ENCODE measurements at places on chromosomes 6 and 20.

DNA sequence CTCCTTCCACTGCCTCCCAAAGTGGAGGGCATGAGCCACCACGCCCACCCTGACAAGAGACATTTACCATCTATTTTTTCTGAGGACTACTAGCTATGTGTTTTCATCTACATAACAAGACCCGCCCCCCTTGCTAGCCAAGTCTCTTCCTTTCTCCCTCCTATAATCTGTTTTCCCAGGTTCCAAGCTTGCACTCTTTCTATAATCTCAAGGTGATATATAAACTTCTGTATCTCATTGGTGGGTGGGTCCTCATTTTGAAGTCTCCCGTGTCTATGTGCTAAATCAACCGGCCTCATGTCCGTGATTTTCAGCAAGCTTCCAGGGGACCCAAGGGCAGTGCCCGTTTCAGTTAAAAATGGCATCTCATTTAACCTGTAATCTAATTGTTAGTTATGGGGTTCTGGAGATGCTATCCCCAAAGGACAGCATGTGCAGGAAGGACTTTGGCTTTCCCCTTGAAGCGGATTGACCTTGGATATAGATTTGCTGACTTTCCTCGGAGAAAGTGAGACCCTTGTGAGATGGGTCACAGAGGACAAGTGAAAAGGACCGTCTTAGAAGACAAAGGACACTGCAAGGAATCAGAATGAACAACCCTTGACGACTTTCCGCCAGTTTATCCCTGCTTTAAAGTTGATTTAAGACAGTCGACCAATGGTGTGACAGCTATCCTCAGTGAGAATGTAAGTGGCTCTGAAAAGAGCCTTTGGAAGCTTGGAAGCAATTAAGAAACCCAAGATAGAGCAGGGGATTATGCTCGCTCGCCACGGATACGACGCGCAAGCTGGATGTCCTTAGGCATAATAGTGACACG, 22.4 kb downstream of the OR2B2 start:
- peak overlapping the region; percentile 52 for H3K4me3 ChIP-seq
- no peaks in the 10 kb centered on the region for H3K27me3 ChIP-seq
- peaks cover 6% of the 10 kb centered on the region for H3K4me1 ChIP-seq
- peak overlapping the region; percentile 90 for H3K27ac ChIP-seq
- no peak for DNase-seq

- no peak overlapping the region for H3K27ac ChIP-seq
- no peaks in the 10 kb centered on the region for H3K36me3 ChIP-seq
- H3K4me3 ChIP-seq = no peak overlapping the region
These were observed 214.7 kb downstream of the BCAS1 start for GRCh38 chr20:53855733-53856132.

DNA sequence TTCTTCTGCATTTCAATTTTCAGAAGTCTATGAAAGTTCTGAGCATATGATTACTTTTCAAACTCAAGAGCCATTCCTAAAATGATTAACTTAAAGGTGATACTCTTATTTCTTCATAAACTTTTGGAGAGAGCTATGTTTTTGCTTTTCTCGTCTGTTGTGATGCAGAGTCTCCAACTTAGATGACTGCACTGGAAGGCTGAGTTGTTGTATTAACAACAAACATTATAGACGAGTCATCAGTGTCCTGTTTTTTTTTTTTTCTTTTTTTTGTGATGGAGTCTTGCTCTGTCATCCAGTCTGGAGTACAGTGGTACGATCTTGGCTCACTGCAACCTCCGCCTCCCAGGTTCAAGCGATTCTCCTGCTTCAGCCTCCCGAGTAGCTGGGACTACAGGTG, 101.9 kb downstream of the CD109 start:
- peaks cover 2% of the 10 kb centered on the region for H3K4me1 ChIP-seq
- no peak overlapping the region for H3K27ac ChIP-seq
- H3K27me3 ChIP-seq = no peaks in the 10 kb centered on the region
- H3K36me3 ChIP-seq = peaks cover 27% of the 10 kb centered on the region
- H3K4me3 ChIP-seq = no peak overlapping the region

DNA sequence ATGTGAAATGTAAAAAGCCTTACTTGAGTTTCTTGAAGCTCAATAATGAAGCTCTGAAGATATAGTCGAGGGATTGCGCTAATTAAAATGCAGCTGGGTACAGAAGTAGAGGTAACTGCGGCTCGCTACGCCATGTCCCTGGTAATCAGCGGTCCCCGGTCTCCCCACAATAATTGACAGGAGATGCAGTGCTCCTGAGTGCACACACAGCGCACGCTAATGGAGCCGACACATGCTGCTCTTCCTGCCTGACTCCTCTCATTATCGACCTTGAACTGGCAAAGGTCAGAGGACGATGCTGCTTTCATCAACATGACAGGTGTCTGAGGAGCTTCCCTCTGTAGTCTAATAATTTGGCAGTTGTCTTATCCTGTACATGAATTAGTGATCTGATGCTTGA, 365.9 kb downstream of the RNF144B start:
- no peaks in the 10 kb centered on the region for H3K36me3 ChIP-seq
- peaks cover 17% of the 10 kb centered on the region for H3K27me3 ChIP-seq
- no peak for DNase-seq
- no peak overlapping the region for H3K4me3 ChIP-seq
- H3K27ac ChIP-seq = no peak overlapping the region
- H3K4me1 ChIP-seq = no peaks in the 10 kb centered on the region

GRCh38 chr20:19920381-19921138, 96.6 kb upstream of the NAA20 start:
- no peaks in the 10 kb centered on the region for H3K4me1 ChIP-seq
- H3K27ac ChIP-seq = no peak overlapping the region
- no peak overlapping the region for H3K4me3 ChIP-seq
- no peaks in the 10 kb centered on the region for H3K36me3 ChIP-seq
- DNase-seq = no peak

DNA sequence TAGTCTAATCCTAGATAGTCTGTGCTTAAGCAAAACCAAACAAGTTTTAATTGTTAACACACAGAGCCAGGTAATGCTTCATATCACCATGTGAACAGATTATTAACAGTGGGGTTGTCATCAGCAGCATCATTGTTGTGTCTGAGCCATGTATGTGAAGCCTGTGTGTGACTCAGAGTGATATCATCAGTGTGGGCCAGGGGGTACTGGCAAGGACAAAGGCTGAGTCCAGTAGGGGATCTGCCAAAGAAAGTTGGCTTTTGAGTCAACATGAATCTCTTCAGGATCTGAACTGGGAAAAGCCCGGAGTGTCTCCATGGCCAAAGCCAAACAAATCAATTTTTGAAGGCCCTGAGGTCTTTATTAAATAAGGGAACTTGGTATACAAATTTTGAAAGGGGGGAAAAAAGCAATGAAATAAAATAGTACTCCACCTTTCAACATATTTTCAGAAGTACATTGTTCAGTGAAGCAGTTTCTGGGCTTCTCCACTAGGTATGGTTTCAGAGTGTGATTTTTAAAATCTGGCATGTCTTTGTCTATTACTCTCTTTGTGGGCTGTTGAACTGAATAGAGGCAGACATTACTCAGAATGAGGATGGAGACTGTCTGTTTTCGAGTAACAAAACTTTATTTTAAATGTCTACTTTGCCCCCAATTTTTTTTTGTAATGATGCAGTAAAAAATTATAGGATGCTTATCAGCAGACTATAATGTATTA, 444.2 kb upstream of the JAG1 start:
- peaks cover 32% of the 10 kb centered on the region for H3K4me1 ChIP-seq
- H3K36me3 ChIP-seq = no peaks in the 10 kb centered on the region
- peak overlapping the region; percentile 98 for H3K27ac ChIP-seq
- H3K27me3 ChIP-seq = no peaks in the 10 kb centered on the region
- peak; percentile 85 for DNase-seq

DNA sequence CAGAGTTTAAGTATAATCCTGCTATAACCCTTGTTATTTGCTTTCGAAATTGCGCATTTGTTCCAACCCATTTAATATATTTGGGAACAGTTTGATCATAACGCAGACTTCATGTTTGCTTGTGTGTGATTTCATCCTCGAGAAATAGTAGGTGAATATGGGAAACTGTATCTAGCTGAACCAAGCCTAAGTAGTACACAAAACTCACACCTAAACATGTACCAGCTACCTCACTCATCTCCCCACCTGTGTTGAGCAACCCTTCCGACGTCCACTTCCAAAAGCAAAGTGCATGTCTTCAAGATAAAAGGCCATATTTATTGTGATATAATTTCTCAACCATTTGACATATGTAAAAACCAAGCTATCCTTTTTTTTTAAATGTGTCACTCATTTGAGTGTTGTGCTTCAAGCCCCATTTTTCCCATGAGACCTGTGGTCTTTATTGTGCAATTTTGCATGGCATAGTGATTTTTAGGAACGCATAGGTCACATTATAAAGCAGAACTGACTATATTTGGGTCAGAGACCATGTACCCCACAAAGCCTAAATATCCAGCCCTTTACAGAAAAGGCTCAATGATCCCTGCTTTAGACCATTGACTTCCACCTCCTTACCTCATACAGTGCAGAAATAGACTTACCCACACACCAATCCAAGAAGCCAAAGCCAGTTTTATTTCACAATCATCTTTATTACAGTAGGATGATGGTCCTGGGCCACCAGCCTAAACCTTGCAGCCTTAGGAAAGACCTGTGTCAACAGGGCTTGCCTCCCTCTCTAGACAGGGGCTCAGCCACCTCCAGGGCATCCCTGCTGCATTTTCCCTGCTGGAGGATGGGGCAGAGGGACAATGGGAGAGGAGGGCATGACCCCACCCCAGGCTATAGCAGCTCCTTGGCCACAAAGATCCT, 7.1 kb downstream of the CCND3 start:
- H3K4me1 ChIP-seq = peaks cover 3% of the 10 kb centered on the region
- H3K36me3 ChIP-seq = peaks cover 78% of the 10 kb centered on the region
- no peak for DNase-seq
- peak overlapping the region; percentile 7 for H3K27ac ChIP-seq

GRCh38 chr6:87784690-87785089, 82.7 kb upstream of the AKIRIN2 start:
- no peaks in the 10 kb centered on the region for H3K36me3 ChIP-seq
- no peak for DNase-seq
- no peak overlapping the region for H3K27ac ChIP-seq
- no peak overlapping the region for H3K4me3 ChIP-seq

GRCh38 chr6:75532521-75532920, 38.9 kb upstream of the FILIP1 start:
- H3K27ac ChIP-seq = no peak overlapping the region
- no peak overlapping the region for H3K4me3 ChIP-seq
- H3K27me3 ChIP-seq = no peaks in the 10 kb centered on the region
- H3K4me1 ChIP-seq = no peaks in the 10 kb centered on the region

- no peaks in the 10 kb centered on the region for H3K4me1 ChIP-seq
- no peak for DNase-seq
- H3K27me3 ChIP-seq = peaks cover 66% of the 10 kb centered on the region
These were observed 2.5 kb downstream of the SCRT2 start for GRCh38 chr20:672963-673602.

DNA sequence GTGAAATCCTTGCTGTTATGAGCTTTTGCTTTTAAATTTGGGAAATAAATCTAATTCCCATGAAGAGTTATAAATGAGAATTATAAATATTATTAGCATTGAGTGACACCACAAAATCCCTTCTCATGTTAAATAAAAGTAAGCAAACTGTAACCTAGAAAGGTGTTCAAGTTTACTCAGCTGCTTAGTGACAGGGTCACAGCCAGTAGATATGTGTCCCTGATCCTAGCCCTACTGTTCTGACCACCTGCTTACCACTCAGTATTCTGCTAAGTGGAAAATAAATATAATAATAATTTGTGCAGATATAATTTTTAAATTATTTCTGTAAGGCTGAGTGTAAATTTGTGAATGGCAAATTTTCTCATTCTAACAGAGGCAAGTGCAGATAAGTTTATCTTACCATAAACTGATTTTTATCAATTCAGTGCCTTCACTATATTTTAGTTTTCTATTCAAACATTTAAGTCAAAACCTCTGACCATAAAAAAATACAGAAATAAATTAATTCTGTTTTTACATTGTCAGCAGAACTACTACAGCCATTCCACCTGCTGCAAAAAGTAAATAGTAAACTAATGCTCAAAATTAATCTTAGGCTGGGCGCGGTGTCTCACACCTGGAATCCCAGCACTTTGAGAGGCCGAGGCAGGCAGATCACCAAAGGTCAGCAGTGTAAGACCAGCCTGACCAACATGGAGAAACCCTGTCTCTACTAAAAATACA, 118.2 kb downstream of the TENT5A start:
- no peaks in the 10 kb centered on the region for H3K27me3 ChIP-seq
- DNase-seq = no peak
- H3K4me1 ChIP-seq = no peaks in the 10 kb centered on the region

GRCh38 chr6:168132531-168133167, 53.6 kb upstream of the FRMD1 start:
- peaks cover 13% of the 10 kb centered on the region for H3K27me3 ChIP-seq
- DNase-seq = no peak
- no peak overlapping the region for H3K4me3 ChIP-seq
- H3K4me1 ChIP-seq = no peaks in the 10 kb centered on the region

DNA sequence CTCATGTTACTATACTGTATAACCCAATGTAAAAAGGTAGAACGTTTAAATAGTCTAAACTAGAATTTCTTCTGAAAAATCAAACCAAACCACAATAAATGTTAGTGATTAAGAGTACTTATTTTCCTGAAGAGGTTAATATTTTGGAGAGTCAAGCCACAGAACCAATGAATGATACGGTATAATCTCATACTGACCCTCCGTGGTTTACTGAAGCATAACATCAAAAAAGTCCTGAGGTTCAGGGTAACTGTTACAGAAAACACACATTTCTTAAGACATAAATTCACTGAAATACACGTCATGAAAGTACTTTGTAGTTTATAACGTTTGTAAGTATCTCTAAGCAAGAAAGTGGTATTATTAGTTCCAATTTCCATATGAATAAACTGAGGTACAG, 28.9 kb downstream of the ESF1 start:
- H3K27ac ChIP-seq = no peak overlapping the region
- no peak for DNase-seq
- no peak overlapping the region for H3K4me3 ChIP-seq
- H3K36me3 ChIP-seq = peaks cover 68% of the 10 kb centered on the region
- no peaks in the 10 kb centered on the region for H3K27me3 ChIP-seq

- DNase-seq = no peak
- H3K36me3 ChIP-seq = no peaks in the 10 kb centered on the region
- no peak overlapping the region for H3K27ac ChIP-seq
- no peaks in the 10 kb centered on the region for H3K27me3 ChIP-seq
These were observed 350.0 kb downstream of the QKI start for GRCh38 chr6:163764565-163764964.

DNA sequence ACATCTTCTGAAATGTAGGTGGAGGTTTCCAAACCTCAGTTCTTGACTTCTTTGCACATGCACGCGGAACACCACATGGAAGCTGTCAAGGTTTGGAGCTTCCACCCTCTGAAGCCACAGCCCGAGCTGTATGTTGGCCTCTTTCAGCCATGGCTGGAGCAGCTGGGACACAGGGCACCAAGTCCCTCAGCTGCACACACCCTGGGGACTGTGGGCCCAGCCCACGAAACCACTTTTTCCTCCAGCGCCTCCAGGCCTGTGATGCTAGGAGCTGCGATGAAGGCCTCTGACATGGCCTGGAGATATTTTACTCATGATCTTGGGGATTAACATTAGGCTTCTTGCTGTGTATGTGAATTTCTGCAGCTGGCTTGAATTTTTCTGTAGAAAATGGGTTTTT, 68.7 kb downstream of the RNF217 start:
- H3K4me3 ChIP-seq = no peak overlapping the region
- H3K27ac ChIP-seq = no peak overlapping the region
- DNase-seq = no peak
- H3K27me3 ChIP-seq = no peaks in the 10 kb centered on the region
- no peaks in the 10 kb centered on the region for H3K4me1 ChIP-seq

GRCh38 chr6:106077170-106077569, 9.0 kb upstream of the PRDM1 start:
- H3K27me3 ChIP-seq = no peaks in the 10 kb centered on the region
- no peak overlapping the region for H3K27ac ChIP-seq

Measured in RWPE2 (cell line).